ENCODE measurements at places on chromosomes 7 and 10.

- no peak for DNase-seq
Observed at GRCh38 chr7:150732786-150733481, 4.3 kb upstream of the GIMAP5 start.

DNA sequence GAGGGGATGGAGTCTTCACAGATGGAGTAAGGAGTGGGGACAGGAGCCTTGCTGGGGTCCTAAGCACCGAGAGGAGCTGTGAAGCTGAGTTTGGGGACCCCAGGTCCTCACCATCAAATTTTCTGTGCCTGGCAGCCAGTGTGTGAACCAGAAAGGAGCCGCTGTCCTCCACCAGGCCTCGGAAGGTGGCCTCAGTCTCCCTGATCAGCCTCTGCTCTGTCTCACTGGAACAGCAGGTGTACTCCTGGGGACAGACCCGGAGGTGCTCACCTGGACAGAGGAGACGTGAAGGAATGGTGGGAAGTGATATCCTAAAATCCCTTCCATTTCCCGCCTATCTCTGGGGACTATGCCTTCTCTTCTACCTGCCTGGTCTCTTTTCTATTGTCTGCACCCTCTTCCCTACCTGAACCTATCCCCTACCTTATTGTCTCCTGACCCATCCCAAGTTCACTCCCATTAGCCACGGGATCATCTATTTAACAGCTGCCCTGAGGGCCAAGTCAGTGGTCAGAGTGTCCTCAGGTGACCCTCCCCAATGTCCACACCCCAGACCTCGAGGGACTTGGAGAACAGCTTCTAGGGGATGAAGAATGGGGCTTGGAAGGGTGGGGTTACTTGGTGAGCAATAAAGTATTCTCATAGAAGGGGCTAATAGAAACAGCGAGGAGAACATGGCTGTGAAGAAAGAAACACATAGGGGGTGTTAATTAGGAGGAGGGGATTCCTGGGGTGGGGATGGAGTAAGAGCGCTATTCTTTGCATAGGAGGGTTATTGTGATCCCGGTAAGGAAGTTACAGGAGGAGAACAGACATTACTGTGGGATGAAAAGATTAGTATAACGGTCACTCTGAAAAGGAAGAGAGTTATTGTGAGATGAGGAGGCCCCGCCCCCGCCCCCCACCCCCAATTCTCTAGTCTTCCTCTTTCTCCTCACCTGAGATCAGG lies 811 bp downstream of the GPC2 start:
- DNase-seq, result no peak

DNA sequence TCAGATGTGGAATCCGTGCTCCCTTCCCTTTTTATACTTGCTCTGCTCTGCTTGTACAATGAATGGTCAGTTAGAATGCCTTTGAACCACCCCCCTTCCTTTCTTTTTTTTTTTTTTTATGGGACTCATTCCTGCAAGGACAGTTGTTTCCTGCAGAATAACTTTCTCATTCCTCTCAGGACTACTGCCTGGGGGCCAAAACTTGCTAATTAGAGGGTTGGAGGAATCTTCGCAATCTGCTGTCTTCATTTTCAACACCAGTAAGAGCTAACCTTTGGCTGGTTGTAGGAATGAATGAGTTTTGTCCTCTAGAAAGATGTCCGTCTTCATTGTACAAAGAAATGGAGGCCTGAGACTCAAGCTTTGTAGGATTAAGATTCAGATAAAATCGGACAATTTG lies 868.1 kb downstream of the LRMDA start:
- no peak for DNase-seq

DNA sequence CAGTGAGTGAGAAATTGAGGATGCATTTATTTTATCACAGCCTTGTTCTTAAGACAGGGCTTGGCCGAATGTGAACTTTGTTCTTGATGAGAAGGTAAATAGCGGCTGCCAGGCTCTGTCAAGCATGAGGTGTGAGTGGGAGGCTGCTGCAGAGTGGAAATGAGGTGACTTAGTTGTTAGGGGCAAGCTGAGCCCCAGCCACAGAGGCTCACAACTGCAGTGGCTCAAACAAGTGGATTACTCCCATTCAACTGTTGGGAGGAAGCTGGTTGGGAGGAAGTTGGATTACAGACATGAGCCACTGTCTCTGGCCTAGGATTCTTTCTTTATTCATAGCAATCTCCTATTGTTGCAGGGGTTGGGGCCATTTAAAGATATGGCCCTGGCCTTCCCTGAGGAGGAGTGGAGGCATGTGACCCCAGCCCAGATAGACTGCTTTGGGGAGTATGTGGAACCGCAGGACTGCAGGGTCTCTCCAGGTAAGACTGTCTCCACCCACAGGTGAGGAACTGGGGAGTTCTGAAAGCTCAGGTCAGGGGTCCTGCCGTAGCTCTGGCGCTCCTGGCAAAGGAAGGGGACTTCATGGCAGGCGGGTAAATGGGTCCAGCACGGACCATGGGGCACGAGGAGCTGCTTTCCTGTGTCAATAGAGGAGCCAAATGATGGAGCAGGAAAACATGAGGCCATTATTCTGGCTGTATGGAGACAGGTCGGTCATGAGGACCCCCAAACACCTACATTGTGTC lies 7.1 kb downstream of the ZSCAN25 start:
- no peak for DNase-seq

DNA sequence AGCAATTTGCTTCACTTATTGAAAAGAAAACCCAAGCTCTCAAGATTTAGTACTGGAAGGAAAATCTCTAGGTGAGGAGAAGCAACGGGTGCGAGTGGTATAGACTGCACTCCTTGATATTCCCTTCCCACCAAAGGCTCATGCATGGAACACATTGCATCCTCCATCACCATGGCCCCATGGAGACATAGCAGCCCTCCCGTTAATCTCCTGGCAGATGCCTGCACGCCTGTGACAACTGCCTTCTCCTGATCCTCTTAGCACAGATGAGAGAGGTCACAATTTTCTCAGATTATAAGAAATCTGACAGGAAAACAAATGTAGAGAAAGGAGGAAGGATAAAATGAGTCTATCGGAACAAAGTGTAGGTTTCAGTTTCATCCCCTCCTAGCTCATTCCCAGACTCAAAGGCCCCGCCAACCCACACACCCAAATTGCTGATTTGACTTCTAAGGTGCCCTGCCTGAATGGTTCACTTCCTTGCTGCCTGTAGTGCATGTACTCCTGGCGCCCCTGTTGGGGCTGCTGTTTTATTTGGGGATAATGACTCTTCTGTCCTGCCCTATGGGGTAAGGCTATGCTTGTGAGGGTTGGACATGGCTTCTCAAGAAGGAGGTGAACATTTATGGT lies 50.0 kb downstream of the PLXNA4 start:
- no peak for DNase-seq

DNA sequence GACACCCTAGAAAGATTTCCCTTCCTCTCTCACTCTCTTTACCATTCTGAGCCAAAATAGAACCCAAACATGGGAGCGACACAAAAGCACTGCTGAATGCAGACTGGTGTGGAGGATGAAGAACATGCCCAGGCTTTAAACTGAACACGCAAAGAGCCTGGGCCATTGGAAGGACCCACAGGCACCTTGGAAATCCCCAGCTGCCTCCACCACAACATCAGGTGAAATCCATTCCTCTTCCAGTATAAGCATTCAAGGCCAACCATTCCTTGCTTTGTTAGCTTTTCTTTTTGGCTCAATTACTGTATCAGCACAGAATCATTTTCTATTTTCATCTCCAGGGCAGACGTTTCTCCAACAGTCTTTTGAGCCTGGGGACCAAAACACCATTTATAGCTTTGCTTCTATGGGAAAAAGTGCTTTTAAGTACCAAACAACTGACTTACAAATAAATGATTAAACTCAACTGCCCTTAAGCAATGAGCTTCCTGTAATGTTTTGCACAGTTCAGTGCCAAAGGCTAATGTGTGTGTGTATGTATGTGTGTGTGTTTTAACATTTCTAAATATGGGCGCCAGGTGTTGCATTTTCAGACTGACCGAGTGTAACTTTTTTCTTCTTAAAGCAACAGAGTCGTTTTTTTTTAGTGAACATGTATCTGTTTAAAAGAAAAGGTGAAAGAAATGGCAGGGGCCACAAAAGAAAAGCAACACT lies 16.2 kb upstream of the BLNK start:
- DNase-seq, result no peak

All from HS-27A (cell line).